HS-5 (cell line): ENCODE measurements at places on chromosomes 2 and 18.

- no peak for DNase-seq
Measured at GRCh38 chr18:63207835-63208234, 111.7 kb downstream of the BCL2 start.

DNA sequence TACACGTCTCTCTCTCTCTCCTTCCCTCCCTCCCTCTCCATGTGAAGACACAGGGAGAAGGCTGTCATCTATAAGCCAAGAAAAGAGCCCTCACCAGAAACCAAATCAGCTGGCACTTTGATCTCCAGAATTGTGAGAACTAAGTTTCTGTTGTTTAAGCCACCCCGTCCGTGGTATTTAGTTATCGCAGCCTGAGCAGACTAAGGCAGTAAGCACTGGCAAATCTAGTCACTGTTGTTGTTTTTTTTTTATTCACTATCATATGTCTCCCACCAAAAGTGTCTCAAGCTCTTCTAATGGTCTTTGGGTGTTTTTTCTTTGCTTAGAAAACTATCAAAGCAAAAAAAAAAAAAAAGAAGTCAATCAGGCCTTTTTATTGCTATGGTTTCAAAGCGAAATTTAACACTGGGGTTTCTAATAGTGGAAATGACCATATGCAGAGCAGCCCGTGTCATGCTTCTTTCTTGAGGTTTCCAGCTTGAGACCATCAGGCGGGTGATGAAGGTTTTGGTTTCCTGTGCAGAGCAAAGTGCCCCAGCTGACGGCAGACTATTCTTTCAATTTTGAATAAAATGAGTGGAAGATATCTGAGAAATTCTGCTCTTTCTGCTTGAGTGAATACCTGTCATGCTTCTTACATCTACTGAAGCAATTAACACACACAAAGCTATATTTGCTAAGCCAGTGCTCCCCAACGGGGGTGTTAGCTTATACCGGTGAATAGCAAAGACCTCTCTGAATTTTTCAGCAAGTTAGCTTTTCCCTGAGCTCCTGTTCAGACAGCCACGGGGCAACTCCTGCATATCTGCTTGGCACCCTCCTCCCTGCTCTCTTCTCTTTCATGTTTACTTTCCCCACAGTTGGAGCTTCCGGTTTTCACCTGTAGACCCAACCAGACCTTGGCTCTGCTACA, 394.1 kb upstream of the ATP5MC3 start:
- DNase-seq = no peak

DNA sequence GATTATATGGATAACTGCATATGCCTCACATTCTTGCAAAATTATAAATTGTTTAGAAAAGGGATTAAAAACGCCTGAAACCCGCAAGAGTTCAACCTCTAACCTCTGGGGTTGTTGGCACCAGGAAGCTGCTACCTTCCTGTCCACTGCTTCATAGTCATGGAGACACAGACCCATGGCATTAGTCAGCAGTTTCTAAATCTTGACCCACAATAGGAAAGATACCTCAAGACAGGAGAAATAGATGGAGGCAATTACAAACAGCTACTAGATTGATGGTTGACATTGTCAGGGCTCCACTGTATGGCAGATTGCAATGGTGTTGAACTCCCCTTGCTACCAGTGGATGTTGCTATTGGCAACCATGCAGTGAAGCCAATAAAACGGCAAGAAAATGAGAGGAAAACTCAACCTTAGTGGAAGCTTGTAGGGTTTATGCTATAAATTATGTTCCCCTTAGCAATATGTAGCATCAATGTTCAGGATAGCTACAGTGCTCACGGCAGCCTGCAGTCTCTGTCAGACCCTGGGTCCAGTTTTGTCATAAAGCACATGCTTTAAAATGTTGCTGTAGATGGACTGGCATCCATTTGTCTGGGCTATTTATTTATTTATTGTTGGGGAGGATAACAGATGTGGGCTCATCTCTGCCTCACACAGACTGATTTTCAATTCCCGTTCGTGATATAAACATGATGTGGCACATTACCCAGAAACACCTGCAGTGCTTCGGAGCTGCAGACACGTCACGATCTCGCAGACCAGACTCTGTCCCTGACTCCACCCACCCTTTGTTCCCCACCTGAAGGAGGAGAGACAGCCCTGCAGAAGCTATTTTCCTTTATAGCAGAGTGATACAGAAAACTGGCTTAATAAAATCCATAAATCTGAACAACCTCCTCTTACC, 233.4 kb downstream of the AGPS start:
- DNase-seq = no peak

DNA sequence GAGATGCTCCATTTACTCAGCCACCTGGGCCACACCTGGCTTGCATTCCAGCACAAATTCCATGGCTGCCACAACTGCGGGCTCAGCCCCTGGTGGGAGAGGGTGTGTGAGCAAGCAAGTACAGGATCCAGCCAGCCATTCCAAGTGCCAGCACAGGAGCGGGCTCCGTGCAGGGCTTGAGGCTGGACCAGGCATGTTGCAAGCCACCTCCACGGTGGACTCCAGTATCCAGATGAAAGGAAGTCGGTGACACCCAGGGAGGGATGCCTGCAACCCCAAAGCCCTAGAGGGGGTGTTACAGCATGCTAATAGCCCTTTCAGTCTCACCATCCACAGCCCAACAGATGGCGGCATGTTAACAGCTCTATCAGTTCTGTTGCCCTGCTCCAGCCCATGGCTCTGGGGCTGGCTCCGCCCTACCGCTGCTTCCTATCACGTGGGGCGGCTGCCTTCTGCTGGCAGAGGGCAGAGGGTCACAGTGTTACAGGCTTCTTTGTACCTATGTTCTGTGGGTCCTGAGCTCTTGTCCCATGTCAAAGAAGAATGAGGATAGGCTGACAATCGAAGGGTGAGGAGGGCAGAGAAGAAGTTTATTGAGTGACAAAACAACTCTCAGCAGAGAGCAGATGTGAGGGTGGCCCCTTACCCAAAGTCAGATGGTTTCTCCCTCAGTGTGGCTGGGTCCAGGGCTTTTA, 11.7 kb upstream of the GORASP2 start:
- no peak for DNase-seq

DNA sequence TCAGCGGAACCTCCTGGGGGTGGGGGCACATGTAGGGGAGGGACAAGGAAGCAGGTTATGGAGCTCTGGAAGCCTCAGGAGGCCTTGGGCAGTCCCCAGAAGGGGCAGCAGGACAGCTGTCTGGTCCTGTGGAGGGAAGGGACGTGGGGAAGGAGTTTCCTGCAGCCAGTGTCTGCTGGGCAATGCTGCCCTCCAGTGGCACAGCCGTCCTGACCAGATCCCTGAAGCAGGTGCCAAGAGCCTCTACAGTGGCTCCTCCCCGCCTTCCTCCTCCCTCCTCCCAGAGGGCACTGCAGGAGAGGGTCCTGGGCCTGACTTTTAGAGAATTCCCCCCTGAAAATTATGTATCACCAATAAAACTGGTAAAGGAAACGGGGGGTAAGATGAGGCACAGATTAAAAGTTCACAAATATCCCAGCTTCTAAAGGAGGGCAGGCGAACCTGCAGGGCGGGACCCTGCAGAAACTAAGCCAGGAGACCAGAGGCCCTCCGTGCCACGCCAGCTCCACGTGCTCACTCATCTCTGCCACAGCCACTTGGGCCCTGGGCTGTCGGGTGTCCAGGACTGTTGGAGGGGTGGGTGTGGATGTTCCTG, 258.5 kb downstream of the TWIST2 start:
- DNase-seq = peak; percentile 25

GRCh38 chr2:16025876-16026640, 85.7 kb downstream of the MYCN start:
- no peak for DNase-seq

- no peak for DNase-seq
Measured at GRCh38 chr18:31773774-31774476, 13.2 kb upstream of the SLC25A52 start.

DNA sequence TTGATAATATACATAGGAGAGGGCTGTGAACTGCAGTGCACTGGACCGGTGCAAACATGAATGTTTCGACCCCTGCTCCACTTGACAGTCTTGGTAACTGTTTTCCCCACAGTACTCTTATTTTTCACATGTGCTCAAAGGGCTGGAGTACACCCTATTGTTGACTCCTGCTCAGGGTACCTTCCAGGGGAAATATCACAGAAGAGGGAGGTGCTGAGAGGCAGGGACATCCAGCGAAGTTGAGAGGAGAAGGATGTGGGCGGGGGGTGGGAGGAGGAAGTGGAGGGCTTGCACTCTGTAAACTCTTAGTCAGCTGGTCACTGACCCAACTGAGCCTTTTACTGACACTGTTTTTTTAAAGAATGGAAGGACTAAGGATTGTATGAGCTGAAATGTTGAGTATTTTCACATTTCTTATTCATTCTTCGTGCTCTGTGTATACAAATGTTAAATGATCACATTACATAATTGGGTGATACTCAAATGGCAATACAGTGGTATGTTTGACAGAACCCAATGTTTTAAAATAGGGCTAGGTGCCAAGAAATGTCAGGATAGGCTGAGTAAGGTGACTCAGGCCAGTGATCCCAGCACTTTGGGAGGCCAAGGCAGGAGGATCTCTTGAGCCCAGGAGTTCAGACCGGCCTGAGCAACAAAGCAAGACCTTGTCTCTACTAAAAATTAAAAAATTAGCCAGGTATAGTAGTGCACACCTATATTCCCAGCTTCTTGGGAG, 10.0 kb downstream of the INPP4A start:
- no peak for DNase-seq

DNA sequence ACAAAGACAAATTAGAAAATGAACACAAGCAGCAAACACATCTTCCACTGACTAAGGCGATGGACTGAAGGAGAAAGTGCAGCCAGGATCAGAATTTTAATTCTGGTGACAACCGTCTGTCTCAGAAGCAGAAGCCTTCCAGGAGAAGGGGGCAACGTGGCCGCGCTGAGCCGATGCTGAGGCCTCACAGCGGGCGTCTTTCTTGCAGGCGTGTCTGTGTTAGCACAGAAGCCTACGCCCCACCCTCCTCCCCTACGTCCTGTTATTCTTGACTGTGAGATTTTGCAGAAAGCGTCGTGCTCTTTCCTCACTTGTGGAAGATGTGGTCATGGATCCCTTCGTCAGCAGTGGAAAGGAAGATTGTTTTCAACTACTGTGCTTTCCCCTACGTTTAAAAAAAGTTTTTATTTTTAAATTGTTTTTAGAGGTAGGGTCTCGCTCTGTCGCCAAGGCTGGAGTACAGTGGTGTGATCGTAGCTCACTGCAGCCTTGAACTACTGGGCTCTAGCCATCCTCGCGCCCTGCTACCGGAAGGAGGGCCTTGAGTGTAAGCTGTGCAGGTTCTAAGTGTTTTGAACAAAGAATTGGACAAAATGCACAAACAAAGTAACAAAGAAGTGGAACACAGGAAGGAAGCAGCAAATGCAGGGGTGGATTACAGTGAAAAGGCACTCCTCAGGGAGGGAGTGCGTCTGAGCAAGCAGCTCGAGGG, 422.0 kb downstream of the GALR1 start:
- DNase-seq = no peak

DNA sequence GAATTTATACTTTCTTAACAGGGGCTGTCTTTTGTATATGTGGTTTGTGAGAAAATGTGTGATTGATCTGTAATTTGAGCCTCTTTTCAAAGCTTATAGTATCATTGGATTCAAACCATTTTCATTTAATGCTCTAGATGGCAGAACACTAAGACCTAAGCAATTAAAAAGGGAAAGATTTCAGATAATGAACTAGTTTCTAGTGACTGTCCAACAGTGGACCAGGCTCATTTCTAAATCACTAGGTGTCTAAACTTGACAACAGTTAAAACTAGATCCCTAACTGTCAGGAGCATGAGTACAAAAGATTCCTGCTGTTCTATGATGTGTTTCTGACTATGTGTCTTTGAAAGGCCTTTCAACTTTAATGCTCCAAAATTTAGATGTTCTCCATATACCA, 54.6 kb downstream of the ANKRD44 start:
- DNase-seq = no peak

GRCh38 chr2:241148239-241148638, 1.0 kb downstream of the PASK start:
- DNase-seq = no peak

DNA sequence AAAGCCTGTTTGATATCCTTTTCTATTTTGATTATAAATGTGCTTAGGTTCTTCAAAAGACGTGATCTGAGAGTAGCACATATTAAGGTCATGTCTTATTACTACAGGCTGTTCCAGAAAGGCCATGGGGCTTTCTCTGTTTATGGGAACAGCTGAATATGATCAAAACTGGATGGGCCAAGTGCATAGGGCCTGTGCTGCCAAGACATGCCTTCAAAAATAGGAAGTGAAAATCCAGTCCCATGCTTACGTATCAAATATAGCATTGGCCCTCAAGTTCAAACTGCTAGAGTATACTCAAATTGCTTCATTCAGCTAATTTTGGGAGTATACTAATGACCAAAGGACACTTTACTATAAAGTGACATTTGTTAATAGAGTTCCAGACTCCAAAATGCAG, 24.1 kb downstream of the SLC25A52 start:
- DNase-seq = no peak

DNA sequence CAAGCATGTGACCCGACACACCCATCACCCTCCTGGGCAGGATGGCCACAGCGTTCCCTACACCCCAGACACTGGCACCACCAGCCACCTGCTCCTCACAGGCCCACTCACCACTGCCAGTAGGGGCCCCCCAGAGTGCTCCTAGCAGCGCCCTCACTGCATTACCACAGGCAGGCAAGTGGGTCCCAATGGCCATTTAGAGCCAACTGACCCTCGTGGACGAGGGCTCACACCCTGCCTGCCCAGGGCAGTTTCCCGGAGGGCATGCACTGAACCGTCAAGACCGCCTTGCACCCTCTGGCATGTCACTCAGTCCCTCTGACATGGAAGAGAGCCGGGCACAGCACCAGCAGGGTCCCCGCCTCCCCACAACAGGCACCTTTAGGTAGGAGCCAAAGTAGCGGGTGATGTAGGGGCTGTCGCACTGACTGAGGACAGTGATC, 7.3 kb downstream of the STK25 start:
- no peak for DNase-seq

DNA sequence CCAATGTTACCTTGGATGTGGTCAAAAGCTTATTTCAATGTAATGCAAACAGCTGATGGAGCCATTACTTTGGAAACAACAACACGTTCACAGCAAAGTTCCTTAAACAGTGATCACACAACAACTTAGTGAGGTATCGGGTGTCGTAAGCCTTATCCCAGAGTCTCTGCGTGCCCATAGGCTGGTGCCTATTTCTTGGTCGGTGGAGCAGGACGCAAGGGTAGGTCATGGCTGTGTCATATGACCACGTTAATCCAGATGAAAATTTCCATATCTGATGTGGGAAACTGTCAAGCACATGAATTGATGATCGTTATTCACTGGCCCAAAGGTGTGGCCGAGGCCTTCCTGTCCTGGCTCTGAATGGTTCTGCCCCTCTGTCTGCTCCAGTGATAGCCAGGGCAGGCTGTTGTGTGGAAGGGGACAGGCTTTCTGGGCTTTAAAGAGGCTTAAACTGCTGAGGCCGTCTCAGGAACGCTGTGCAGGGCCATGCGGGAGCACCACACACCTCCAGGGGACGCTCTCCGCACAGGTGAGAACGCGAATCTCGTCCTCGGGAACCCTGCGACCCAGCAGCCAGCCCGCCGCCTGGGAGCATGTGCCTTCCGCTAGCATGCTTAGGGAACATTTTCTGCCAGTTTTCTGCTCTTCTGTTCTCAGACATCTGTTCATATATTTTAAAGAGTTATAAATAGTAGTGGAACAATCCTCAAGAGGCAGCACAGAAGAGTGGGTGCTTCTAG, 90.6 kb downstream of the KCTD1 start:
- no peak for DNase-seq

- DNase-seq = no peak
Measured at GRCh38 chr2:19349911-19350677, 8.3 kb downstream of the OSR1 start.

- DNase-seq = no peak
Measured at GRCh38 chr2:141878016-141878415, 252.8 kb downstream of the LRP1B start.

GRCh38 chr2:216618785-216619184, 14.4 kb upstream of the IGFBP2 start:
- no peak for DNase-seq

GRCh38 chr2:30716123-30716900, 90.9 kb downstream of the CAPN13 start:
- DNase-seq = no peak
